ENCODE measurements at places on chromosomes 5 and 9.

GRCh38 chr9:108750661-108751215 is 105.0 kb downstream of the ACTL7B start:
- DNase-seq: no peak

DNA sequence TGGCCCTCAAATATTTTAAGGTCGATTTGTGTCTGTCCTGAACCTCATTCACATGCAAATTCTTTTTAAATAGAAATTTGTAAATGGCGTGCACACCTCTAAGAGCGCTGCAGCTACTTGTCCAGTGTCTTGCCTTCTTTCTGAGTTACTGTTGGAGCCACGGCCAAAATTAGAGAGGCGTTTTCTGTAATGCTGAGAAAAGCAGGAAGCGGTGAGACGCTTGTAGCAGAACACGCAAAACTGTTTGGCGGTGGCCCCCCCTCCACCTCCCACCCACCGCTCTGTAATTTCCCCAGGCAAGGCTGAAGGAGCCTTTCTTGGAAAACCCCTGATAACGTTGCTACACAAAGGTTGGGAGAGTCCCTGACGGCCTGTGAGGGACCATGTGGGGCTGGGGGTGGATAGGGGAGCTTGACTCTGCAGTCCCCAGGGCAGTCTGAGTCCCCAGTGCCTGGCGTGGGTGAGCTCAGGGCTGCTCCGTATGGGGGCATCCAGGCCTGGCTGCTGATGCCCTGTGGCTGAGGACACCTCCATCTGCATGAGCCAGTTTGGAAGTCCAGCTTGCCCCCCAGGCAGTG is 96.5 kb downstream of the GADD45G start:
- no peak for DNase-seq

- DNase-seq: no peak
These were observed 866 bp downstream of the SLC22A5 start for GRCh38 chr5:132370181-132370970.

GRCh38 chr9:14313951-14314423 is at the start of gene NFIB:
NFIB (minus strand) TSS chr9:14314141; CDS start chr9:14313511, 630 bp downstream.
- DNase-seq: no peak

GRCh38 chr9:110582156-110582555 is 2.6 kb upstream of the SVEP1 start:
- DNase-seq: no peak

DNA sequence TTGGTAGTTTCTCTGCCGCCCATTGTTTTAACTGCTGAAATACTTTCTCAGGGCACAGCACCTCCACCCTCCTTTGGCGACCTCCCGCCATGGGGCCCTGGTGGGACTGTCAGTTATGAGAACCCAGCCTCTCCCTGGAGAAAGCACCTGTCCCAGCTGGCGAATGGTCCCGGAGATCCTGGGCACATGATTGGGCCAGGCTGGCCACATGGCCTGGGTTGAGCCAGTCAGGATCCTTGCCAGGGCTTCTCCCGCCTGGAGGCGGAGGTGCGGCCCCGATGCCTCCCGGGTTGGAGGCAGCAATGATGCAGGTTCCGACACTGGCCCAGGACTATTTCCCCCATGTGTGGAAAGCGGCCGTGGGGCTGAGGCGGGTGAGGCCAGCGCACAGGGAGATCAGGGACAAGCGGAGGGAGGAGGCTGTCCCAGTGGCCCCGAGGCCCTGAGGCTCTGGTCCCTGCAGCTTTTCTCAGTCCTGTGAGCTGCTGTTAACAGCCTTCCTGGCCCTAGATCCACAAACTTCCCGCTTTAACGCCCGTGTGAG is 13.6 kb downstream of the UNC5A start:
- no peak for DNase-seq

DNA sequence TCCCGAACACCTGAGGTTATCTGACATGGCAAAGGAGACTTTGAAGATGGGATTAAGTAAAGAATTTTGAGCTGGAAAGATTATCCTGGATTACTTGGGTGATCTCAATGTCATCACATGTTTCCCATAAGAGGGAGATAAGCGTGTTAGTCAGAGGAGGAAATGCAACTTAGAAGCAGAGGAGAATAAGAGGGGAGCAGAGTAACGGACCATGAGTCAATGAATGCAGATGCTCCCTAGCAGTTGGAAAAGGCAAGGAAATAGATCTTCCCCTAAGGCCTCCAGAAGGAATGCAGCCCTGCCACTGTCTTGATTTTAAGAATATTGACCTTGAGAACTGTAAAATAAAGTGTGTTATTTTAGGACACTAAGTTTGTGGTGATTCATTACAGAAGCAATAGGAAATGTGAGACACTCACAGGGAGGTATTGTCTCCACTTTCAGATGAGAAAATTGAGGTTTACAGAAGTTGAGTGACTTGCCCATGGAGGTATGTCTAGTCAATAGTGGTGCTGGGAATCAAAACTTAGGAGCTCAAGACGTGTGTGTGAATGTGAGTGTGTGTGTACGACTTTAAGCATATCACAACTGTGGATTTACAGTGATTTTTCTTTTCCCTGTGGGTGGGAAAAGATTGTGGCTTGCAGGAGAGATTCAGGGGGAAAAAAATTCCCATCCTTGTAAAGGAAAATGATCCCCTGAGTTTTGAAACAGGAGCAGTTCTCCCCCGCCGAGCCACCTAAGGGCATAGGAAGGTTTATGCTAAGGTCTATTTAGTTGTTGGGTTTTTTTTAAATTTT is 125.3 kb downstream of the TRIM32 start:
- no peak for DNase-seq

GRCh38 chr9:94851892-94852291 is 125.4 kb downstream of the AOPEP start:
- no peak for DNase-seq

- no peak for DNase-seq
These were observed 66.1 kb downstream of the SERINC5 start for GRCh38 chr5:80189701-80190100.

DNA sequence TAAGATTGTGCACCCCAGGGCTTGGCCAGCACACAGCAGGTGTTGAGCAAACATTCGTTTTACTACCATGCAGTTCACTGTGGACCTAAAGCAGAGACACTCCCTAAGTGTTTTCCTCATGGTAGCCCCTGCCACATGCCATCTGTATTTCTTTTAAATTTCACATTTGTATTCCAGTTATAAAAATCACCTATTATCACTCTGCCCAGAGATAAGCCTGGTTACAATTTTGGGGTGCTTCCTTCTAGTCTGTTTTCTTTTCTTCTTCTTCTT is 10.9 kb upstream of the FIBCD1 start:
- DNase-seq: no peak

DNA sequence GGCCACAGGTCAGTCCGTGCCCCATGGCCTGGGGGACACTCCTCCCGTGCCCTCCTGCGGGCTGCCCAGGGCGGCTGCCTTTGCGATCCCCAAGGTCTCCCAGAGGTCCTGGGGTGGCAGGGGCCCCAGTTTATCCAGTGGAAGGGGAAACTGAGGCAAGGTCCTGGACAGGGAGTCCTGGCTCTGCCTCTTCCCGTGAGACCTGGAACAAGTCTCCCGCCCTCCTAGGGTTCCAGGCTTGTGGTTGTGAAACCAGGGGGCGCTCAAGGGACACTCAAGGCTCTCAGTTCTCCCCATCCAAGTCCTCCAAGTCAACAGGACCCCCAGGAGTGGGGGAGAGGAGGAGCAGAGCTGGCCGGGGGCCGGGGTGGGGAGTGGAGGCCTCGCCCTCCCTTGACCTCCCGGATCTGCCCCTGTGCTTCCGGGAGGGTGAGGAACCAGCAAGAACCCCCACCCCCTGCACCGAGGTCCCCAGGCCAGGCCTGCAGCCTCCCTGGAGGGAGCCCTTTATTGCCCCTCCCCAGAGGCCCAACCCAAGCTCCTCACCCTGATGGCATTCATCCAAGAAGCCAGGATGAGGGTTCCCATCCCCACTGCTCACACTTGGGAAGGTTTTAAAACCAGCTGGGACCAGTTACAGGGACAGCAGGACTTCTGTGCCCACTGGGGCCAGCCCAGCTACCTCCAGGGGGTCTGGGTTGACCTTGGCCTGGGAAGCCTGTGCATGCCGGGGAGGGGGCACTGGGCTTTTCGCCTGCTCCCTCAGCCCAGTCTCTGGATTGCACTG is 24.7 kb upstream of the TMEM250 start:
- DNase-seq: peak; percentile 19

DNA sequence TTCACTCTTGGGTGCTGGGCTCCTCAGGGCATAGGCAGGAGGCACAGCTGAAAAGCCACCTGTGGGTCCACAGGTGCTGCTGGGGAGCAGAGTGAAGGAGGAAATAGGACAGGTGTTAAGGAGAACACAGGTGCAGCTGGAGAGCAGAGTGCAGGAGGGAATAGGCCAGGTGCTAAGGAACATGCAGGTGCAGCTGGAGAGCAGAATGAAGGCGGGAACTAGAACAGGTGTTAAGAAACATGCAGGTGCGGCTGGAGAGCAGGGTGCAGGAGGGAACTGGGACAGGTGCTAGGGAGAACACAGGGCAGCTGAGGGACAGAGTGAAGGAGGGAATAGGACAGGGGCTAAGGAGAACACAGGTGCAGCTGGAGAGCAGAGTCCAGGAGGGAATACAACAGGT is 43.8 kb upstream of the PLEKHG4B start:
- no peak for DNase-seq

GRCh38 chr5:171226096-171226754 is 82.8 kb upstream of the TLX3 start:
- no peak for DNase-seq

DNA sequence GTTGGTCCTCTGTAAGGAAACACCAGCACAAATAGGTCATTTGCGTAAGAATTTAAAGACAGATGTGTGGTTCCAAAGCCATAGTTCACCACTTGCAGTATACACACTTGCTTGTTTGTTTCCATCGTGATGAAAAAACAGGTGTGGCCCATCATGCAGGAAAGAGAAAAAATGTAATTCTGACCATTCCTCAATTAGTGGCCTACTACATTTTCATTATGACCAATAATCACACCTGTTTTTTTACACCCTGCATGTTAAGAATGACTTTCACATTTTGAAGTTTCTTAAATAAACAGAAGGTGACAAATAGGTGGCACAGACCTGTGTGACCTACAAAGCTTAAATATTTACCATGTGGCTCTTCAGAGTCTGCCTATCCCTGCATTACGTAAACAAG is 2.2 kb upstream of the ICE1 start:
- DNase-seq: no peak

- DNase-seq: no peak
These were observed 39.7 kb upstream of the POC5 start for GRCh38 chr5:75756981-75757380.

GRCh38 chr9:127569886-127570401 is 42.1 kb upstream of the STXBP1 start:
- no peak for DNase-seq

DNA sequence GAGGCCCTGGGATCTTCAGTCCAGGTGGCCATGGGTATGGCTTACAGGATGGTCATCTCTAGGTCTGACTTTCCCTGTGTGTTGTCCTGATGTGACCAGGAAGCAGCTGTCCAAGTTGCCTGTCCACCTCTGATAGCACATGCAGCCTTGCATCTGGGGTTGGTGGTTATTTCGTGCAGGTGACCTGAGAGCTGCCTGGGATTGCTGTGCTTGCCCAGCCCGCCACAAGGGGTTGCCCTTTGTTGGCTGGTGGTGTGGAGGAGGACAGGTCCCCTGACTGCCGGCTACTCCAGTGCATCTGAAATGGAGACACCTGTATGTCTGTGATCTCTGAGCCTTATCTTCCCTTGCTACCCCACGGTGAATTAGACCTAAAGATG is 212.6 kb downstream of the ARHGAP26 start:
- peak; percentile 31 for DNase-seq

DNA sequence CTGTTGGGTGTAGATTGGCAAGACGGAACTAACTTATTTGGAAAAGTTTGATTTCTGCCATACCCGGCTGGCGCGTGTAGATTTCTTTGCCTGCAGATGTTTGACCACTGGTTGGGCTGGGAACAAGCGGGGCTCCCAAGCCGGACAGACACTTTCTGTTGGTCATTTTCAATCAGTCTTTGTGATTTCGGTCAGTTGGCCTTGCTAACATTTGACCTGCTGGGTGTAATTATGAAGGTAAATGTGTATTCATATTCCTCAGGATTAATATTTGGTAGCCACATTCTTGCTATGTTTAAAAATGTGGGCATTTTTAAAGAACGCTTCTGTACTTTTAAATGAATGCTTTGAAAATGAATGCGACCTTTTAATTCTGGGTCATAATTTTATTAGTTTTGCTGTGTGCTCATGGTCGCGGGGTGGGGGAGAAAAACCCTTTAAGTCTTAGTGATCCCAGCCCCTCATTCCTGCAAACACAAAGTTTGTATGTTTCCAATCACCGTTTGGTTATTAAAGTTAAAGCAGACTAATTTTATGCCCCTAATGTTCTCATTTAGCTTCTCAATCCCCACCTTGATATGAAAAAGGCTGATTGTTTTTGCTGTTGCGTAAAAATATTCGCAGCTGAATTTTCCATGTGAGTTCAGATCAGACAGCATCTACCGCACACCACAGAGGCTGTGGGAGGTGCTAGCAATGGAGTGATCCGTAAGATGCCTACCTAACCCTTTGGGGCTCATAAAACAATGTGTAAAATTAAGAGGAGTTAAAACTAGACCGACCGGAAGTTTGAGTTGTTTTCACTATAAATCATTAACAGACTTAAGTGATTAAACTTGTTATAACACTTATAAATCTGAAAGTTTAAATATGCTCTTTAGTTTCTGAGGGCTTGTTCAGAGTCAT is 1.5 kb downstream of the RASGRF2 start:
- no peak for DNase-seq

GRCh38 chr9:35798658-35799374 is 7.4 kb downstream of the NPR2 start:
- no peak for DNase-seq

DNA sequence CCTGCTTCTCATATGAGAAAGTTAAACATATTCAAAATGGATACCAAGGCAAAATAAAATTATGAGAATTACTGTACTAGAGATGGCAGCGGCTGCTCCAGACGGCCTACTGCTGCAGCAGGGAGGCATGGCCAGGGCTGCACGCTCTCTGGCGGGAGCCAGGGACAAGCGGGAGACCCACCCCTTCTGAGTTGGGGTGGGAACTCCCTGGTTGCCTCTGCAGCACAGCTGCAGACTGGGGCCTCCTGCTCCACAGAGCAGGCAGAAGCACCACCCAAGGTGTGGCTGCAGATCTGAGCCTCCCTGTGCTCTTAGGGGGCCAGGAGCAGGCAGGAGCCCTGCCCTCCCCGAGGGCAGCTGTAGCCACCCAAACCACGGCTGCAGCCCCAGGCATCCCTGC is 2.3 kb upstream of the AUH start:
- no peak for DNase-seq

DNA sequence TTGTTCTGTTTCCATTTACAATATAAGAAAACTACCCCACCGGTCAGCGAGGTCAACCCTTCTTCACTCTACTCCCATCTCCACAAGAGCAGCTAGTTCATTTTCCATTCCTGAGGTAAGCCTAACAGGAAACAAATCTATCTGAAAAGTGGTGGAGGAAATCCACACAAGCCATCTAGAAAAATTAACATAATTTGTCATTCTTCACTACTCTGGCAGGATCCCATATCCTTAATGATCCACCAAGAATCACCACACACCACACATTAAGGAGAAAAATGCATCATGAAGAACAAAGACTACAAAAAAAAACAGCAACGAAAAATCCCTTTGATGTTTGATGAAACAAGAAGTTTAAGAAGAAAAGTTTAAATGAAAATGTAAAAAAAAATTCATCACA is 1771.0 kb downstream of the EFNA5 start:
- no peak for DNase-seq

All from SHP77 treated with DMSO at 0.1 percent for 48 hours (cell line).